ENCODE measurements at places on chromosomes 2 and 18. TPM values are rescaled to one million over a fixed set of nuclear protein-coding genes. Genes with fewer than 3 reads are reported as not detected.
A peak's percentile ranks its signal among the peaks of the same experiment; 100 is the strongest.

The CNGA3 gene
- 0.25 TPM for total RNA-seq

The BMP10 gene
- total RNA-seq, result not detected

The SFXN5 gene
- total RNA-seq, result 12.0 TPM

The MATN3 gene
- 0.28 TPM for total RNA-seq

The BBS5 gene
- 6.3 TPM for total RNA-seq

The RSAD2 gene
- 25.1 TPM for total RNA-seq

The EFR3B gene
- total RNA-seq, result 0.74 TPM

The WDR7 gene
- 23.1 TPM for total RNA-seq

The RNF144A gene
- 12.6 TPM for total RNA-seq

The ARHGEF4 gene
- total RNA-seq, result 14.7 TPM

The DSG1 gene
- not detected for total RNA-seq

The CD8B2 gene
- not detected for total RNA-seq

DNA sequence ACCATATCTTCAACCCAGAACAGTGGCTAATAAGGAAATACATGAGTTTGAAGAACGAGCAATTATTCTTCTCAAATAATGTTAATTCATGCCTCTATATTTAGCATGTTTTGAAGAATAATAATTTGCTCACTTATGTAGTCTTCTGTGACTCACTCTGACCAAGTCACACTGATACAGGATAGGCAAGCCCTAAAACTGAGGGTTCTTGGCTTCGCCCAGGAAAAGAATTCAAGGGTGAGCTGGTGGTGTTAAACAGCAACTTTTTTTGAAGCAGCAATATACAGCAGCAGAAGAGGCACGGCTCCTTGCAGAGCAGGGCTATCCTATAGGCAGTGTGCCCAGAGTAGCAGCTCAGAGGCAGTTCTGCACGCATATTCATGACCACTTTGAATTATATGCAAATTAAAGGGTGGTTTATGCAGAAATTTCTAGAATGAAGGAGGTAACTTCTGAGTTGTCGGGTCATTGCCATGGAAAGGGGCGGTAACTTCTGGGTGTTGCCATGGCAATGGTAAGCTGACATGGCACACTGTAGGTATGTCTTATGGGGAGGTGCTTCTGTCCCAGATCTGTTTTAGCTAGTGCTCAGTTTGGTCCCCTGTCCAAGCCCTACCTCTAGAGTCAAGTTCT, 200.6 kb downstream of the RND3 start:
- no peak for DNase-seq

DNA sequence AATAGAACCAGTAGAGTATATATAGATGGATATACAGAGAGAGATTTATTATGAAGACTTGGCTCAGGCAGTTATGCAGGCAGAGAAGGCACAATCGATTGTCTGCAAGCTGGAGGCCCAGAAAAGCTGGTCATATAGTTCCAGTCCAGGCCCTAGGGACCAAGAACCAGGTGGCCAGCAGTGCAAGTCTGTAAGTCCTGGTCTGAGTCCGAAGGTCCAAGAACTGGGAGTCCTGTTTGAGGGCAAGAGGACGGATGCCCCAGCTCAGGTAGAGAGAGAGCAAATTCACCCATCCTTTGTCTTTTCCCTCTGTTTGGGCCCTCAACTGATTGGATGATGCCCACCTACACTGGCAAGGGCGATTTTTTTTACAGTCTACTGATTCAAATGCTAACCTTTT, 164.6 kb downstream of the CAMKMT start:
- no peak for DNase-seq

- no peak for DNase-seq
Measured at GRCh38 chr2:23943666-23944065, 3.4 kb downstream of the UBXN2A start.

DNA sequence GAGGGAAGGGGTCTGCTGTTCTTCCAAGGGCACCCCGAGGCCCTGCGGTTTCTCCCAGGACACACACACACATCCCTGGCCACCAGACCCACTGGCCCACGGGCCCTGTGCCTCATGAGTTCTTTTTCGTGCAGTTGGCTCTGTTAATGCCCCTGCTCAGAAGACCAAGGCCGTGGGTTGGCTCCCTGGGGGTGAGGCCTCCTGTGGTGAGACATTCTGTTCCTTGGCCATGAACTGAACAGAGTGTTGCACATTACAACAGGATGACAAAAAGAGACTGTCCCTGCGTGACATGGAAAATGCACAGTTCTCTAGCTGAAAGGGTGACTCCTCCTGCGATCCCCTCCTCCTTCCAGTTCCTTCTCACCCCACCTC, 30.7 kb downstream of the SH2D6 start:
- DNase-seq, result no peak

DNA sequence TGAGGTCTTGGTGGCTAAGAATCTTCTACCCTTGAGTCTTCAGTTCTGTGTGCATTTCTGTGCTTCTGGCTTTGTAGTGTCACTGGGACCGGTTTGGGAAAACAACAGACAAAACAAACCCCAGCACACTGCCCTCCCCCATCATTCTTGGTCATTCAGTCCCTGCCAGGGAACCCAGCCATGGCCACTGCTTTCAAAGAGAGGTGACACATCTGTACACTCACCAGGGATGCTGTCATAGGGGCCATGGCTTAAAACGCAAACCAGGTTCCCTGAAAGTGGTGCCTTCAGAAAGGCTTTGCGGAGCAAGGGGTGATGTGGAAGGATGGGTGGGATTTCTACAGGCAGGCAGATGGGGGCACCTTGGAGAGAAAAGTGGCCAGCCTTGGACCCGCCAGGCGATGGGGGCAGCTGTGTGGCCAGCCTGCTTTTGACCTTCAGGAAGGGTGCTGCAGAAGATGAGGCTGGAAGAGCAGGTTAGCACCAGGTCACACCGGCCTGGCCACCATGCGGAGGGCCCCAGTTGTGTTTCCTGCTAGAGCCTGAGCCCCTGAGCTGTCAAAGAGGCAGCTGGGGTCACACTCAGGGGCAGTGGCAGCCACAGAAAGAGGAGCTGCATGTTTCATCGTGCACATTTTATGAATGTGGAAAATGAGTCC, 101.3 kb downstream of the INHBB start:
- DNase-seq, result no peak

DNA sequence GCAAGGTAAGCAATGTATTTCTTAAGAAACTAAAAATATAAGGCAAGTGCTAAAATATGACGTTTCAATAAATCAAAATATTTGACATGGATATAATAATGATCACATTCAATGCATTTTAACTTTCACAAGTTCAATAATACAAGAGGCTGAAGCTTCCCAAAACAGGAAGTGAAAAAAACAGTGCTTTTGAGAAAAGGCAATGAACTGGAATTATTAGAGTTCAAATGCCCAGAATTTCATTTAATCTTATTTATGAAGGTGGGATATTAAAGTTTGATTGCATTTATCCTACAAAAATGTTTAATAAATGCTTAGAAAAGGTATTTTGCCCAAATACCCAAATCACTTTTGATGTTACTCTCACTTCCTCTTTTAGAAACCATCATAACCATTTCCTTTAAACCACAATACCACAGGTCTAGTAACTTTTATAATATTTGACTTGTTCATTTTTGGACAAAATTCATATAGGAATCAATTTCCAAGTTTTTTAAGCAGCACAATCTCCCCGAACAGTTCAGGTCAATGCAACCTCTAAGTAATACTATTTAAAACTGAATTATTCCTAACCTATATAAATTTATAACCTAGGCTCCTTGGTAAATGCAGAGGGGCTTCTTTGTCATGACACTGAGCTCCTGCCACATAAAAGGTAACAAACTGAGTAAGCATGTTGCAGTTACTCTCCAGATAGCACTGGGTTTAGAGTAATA, 2.1 kb downstream of the NCKAP1 start:
- DNase-seq, result no peak

DNA sequence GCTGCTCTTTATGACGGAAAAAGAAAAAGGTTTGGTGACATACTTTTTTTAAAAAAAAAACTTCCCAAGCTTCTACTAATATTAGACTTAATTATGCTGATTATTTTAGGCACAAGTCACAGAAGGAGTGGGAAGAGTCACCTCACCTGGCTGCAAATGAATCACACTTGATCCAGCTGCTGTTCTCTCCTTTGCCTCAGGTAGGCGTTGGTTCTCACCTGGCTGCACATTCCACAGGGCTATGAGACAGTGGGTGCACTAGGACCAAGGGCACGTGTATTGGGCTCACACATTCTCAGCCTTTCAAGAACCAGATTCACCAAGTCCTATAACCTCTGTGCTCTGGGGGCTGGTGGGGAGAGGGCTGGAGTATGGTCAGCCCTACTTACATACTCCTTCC, 93.3 kb downstream of the TGFA start:
- DNase-seq, result no peak

DNA sequence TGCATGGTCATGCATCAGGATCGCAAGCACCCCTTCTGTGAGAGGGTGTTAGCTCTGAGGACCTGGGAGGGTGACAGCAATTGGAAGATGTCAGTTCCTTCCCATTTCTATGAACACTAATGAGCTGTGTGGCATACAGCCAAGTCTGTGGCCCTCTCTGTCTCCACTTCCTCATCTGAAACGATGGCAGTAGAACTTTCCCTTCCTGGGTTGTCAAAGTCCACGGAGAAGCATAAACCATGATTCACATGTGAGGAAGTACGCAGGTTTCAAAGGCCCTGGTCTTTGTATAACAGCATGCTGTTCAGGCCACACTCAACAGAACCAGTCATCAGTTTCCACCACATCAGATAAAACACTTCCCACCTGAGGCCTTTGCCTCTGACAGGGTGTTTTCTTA, 167.4 kb upstream of the RAB6C start:
- no peak for DNase-seq

GRCh38 chr2:205880048-205880447, 197.7 kb downstream of the NRP2 start:
- no peak for DNase-seq

DNA sequence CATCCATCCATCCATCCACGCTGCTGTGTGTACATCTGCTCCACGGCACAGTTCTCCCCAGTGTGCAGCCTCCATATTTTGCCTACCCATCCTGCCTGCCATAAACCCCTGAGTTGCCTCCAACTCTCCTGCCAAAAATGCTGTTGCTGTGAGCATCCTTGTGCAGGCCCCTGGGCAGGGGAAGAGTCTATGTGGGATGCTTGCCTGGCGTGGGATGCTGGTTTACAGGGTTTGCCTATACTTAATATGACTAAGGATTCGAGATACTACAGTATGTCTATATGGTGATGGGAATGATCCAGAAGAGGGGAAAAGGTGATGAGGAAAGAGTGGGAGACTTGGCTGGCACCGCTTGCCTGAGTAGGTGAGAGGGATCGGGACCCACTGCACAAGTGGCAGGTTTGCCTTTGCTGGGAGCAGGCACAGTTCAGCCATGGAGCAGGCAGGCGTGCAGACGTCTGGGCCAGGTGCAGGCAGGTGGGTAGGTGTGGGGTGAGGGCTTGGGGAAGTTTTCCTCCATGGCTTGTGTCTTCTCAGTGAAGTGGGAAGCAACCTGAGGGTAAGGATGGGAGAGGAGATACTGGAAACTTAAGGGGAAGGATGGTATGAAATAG, 30.2 kb upstream of the FAHD2A start:
- DNase-seq, result no peak

GRCh38 chr2:113253453-113253852, 25.3 kb downstream of the PAX8 start:
- DNase-seq, result no peak

- DNase-seq, result no peak
Measured at GRCh38 chr2:53575721-53576124, 191.9 kb upstream of the CHAC2 start.

GRCh38 chr18:41297740-41298139, 657.3 kb upstream of the PIK3C3 start:
- DNase-seq, result no peak

DNA sequence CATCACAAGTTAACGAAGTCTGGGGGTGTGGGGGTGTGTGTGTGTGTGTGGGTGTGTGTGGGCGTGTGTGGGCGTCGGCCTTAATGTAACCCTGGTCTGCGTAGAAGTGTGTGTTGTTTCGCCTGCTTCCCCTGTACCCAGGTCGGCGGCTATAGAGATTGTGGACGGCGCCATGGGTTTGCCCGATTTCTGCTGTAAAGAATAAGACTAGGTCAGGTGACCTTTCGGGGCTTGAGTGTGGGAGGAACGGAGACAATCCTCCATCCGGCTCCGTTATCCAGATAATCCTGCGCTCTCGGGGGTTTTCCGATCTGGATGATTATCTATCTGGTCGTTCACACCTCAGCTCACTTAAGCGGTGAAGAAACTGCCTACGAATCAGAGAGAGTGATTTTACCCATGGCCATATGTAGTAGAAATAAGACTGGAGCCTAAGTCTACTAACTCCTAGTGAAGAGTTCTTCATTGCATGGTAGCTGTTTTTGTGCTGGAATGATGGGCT, 543 bp downstream of the HADHB start:
- DNase-seq, result no peak

DNA sequence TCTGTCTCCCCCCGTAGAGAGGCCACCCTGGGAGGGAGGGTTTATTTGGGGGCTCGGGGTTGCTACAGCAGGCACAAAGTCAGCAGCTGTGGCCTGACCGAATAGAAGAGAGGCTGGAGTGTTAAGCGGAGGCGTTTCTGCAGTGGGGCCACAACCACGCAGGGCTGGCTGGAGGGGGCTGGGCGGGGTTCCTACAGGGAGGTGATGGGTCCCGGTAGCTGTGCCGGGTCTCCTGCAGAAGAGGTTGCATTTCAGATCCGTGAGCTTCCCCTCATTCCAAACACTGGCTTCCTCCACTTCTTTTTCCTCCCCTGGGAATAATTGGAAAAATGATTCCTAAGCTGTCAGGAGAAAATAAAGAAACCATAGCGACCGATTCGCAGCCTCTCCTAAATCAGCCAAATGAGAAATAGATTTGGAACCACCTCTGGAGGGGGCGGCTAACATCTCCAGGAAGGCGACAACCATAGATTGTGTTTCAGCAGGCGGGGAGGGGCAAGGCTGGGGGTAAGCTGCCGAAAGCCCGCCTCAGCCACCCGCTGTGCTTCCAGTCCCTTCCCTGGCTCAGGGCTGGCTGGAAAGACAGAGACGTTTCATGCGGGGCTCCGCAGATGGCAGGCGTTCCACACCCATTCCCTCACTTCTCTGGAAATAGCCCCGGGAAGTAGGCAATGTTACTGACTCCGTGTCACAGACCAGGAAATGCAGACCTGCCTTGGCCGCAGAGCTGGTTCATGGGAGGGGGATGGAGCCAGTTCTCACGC, 85.6 kb upstream of the TAF1B start:
- no peak for DNase-seq

- no peak for DNase-seq
Measured at GRCh38 chr2:58709687-58710354, 468.7 kb upstream of the FANCL start.

GRCh38 chr18:64444819-64445218, 295.9 kb upstream of the LINC00305 start:
- no peak for DNase-seq

DNA sequence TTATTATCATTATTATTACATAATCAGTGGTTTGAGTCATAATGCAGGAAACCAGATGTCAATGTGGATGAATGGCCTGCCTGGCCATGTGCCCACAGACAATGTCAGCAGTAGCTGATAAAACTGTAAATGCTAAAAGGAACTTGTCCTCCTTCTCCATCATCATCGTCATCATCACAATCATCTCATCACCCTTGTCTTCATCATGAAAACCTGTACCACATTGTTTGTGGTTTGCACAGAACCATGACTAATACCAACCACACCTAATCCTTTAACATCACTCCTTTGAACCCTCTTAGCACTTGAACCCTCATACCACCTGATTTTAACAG, 96.0 kb downstream of the HNMT start:
- peak; percentile 31 for DNase-seq

GRCh38 chr18:79770501-79770815, 27.3 kb upstream of the KCNG2 start:
- DNase-seq, result no peak

GRCh38 chr18:49274188-49274714, 186.2 kb downstream of the DYM start:
- DNase-seq, result no peak

GRCh38 chr2:209380293-209380692, 43.6 kb upstream of the MAP2 start:
- DNase-seq, result no peak

GRCh38 chr2:8886202-8886518, 48.7 kb upstream of the KIDINS220 start:
- no peak for DNase-seq

All from omental fat pad (tissue), 4 donors.